ENCODE measurements at places on chromosomes 11 and 22.

GRCh38 chr11:131447898-131448297, 77.5 kb downstream of the NTM start:
- no peak for DNase-seq

GRCh38 chr22:36010882-36011281, 17.7 kb downstream of the RBFOX2 start:
- DNase-seq: peak; percentile 92

DNA sequence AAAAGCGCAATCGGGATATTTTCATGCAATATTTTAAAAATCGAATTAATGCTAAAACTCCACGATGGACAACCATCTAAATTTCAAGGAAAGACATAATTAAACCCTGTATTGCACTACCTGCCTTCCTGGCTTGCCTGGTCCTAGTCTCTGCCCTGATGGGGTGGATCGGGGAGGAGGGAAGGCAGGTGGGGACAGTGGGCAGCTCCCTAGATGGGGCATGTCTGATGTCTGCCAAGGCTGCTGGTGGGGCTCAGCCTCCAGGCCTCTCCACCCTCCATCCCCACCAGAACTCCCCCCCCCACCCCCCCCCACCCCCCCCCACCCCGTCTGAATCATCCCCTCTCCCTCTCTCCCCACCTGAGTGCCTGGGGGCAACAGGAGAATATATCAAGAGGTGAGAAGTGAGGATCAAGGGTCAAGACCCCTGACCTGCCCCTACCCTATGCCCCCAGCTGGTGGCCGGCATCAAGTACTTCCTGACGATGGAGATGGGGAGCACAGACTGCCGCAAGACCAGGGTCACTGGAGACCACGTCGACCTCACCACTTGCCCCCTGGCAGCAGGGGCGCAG, 650 bp downstream of the CST6 start:
- DNase-seq: no peak

- DNase-seq: no peak
Measured at GRCh38 chr11:133382131-133382812, 150.0 kb downstream of the OPCML start.

DNA sequence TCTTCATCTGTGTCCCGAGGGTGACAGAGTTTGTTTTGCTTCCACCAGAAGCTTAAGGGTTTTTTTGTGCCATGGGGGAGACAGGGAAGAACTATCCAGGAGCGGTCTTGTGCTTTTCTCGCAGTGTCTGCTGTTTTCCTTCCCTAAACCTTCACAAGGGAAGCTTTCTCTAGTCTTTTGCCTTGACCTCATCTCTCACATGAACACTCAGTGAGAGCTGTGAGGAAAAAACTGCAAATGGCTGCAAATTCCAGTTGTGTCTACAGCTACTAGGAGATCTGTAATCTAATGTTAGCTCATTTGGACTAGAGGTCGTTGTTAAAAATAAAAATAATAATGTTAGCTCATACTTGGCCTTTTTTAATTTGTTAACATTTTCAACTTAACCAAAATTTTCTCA, 264.7 kb upstream of the SESN3 start:
- no peak for DNase-seq

- DNase-seq: peak; percentile 73
Measured at GRCh38 chr11:27976262-27976661, 131.7 kb downstream of the KIF18A start.

- peak; percentile 67 for DNase-seq
Measured at GRCh38 chr11:73335204-73335923, 27.3 kb downstream of the ARHGEF17 start.

DNA sequence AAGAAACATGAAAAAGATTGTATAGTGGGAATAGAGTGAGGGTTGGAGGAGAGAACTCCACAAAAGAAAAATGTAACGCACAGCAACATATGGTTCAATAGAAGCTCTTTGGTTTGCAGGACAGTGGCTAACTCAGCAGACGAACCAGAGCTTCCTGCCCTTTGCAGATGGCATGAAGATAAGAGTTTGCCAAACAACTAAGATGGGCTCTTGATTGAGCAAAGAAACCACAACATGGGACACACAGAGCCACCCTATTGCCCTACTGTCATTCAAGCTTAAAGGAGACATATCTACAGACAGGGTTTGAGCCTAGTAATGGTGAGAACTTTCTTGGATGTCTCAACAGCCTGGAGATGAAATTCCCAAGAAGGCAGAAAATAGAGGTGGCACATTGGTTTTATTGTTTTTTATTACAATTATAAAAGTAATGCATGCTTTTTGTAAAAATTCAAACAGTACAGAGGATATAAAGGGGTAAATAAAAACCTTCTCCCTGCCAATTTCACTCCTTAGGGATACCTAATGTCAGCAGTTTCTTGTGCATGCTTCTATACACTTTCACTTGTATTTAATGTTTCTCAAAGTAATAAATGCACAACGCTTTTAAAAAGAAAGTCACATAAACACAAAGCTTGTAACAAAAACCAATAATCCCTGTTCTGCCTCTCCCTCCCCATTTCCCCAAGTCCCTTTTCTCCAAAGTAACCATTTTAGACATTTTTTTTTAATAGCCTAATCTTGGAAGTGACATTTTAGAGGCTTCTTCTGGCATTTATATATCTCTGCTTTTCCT, 63.7 kb downstream of the COPB1 start:
- no peak for DNase-seq

GRCh38 chr11:82831364-82831763, 68.9 kb downstream of the PRCP start:
- DNase-seq: no peak

- DNase-seq: no peak
Measured at GRCh38 chr11:117946156-117946841, 17.1 kb upstream of the TMPRSS13 start.

DNA sequence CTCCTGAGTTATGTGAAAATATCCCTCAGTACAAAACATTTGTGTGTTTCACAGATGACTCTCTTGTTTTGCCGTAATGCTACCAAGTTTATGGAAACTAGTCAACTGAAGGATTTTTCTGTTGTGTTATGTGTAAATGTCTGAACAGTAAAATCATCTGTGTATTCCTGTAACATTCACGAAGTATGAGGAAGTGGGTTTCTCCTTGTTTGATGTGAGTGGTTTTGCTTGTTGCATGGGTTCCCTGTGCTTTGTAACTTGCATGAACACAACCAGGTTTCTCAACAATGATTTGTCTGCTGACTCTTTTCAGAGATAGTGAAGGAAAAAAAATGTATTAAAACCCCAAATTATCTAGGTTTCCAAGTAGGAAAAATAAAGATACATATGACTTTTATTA, 138.1 kb downstream of the PGR start:
- no peak for DNase-seq

DNA sequence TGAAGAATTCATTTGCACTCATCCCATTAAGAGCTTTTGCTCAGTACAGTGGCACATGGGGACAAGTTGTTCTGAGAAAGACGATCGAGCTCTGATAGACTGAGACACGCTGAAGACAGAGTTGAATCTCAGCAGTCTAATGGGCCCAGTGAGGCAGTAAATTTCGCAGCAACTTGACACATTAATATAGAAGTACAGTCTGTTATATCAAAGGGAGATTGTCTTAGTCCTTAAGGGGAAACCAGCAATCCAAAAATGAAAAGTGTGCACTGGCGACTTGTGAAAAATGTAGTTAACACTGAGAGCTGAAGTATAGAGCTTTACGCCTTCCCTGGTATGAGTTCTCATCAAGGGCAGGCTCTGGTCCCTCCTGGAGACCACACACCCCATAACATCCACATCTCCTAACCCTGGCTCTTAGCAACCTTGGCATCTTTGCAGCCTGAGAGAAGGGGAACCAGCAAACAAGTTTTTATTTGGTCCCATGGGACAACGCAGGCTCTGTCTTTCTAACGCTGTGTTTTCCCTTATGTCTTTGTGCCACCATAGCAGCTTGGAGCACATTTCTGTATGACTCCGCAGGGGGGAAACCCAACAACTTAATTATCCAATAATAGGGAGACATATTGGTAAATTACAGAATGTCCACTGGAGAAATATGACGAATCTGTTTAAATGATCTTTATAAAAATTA, 952.5 kb downstream of the OPCML start:
- no peak for DNase-seq

- DNase-seq: no peak
Measured at GRCh38 chr11:93478841-93479240, 64.3 kb downstream of the SMCO4 start.

DNA sequence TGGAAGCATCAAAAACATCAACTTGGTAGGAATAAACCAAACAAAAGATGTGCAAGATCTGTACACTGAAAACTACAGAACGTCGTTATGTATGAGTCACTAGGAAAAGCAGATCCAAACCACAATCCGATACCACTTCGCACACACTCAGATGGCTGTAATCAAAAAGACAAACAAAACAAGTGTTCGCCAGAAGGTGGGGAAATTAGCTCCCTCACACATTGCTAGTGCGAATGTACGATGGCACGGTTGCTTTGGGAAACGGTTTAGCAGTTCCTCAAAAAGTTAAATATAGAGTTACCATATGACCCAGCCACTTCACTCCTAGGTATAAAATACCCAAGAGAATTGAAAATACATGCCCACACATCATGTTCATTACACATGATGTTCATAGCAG, 14.8 kb upstream of the CARD10 start:
- peak; percentile 86 for DNase-seq

DNA sequence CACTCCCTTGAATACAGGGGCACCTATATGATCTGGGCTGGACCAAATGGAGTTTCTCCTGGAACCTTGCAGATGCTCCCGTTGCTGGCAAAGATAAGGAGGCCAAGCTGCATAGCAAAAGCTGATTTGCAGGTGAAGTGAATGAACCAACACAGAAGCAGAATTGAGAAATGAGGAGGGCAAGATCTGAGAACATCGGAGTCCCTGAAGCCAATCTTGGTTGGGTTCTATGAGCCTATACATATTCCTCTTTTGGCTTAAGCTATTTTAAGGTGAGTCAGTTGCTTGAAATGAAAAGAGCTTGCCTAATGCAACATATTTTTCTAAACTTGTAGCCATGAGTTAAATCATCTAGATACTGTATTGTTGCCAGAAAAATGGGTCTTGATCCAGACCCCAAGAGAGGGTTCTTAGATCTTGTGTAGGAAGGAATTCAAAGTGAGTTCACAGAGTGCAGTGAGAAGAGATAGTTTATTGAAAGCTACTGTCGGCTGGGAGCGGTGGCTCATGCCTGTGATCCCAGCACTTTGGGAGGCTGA, 23.5 kb downstream of the WEE1 start:
- DNase-seq: no peak

DNA sequence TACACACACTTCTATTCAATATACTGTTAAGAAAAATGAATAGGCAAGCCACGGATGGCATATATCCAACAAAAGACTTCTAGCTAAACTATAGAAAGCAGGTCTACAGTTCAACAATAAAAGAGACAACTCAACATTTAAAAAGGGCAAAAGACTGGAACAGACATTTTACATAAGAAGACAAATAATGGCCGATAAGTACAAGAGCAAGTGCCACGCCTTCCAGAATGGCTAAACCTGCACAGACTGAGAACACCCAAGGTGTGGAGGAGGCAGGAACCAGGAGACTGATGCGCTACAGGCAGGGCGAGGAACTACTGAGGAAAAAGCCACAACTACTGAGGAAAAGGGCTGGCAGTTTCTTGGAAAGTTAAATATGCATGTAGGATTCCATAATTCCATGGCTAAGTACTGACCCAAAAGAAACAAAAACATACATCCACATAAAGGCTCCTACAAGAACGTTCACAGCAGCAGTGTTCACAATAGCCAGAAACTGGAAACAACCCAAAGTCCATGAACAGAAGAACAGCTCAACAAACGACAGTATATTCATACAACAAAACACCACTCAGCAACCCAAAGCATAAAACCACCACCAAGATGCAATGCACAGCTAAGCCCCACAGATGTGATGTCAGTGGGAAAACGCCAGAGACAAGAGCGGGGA, 9.6 kb upstream of the MOB2 start:
- DNase-seq: no peak

- DNase-seq: no peak
Measured at GRCh38 chr11:94032725-94033124, 11.6 kb downstream of the HEPHL1 start.

DNA sequence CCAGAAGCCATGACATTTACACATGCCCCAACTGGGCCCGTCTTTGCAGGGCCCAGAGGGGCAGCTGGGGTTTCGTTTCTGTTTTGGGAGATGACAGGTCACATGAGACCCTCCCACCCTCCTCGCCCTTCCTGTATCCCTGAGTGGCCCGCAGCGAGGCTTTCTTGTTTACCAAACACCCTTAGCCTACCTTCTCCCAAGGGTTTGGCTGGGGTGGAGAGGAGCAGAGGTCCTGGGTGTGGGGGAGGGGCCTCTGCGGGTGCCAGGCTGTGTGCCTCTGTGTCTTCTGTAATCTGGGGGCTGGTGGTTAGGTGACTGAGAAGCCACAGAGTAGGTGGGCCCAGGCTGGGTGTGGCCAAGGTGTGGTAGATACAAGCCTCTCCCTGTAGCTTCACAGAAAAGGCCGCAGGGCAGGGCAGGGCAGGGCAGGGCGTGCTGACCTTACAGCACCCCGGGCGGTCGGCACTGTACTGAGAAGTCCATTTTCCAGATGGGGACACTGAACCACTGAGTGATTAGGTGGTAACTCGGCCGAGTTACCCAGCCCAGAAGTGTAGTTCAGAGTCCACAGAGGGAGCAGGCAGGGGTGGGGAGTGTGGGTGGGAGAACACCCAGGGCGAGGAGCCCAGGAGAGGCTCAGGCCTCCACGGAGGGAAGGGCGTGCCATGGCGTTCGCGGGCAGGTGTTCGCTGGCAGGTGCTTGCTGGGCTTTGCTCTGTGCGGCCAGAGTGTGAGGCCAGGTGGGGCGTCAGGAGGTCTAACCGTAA, 8.7 kb downstream of the PRR5 start:
- no peak for DNase-seq

DNA sequence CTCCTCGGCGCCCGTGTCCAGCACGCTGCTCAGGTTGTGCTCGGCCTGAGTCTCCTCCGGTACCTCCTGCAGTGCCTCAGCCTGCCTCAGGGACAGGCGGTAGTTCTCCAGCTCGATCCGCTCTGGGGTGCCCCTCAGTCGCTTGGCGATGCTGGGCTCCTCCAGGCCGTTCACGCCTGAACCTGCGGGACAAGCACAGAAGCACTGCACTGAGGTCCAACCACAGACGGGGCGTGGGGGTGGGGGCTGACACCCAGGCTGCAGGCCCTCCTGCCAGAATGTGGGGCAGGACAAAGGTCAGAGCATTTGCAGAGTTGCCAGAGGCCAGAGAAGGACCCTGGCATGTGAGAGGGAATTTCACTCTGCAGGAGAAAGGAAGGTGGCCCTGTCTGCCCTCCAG, 67.6 kb upstream of the BID start:
- DNase-seq: no peak

DNA sequence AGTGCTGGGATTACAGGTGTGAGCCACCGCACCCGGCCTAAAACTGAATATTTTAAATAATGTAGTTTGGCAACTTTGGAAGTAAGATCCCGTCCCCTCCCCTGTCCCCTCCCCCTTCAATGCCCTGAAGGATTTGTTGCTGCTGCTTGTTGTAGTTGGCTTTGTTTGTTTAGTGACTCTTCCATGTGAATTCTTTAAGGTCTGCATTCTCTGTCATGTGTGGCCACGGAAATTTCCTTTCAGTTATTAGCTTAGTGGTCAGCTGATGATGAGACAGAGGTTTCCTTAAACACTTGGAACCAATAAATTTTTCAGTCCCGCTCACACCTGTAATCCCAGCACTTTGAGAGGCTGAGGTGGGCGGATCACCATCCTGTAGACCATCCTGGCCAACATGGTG, 109.9 kb downstream of the MPPED1 start:
- no peak for DNase-seq

GRCh38 chr11:28529540-28530410, 421.6 kb downstream of the METTL15 start:
- DNase-seq: peak; percentile 65

- DNase-seq: no peak
Measured at GRCh38 chr11:64713016-64713707, 9.8 kb downstream of the NRXN2 start.

- no peak for DNase-seq
Measured at GRCh38 chr11:76245720-76246119, 39.4 kb upstream of the WNT11 start.

Measured in HCEC 1CT (cell line).